ENCODE measurements at places on chromosomes 7 and 10.

DNA sequence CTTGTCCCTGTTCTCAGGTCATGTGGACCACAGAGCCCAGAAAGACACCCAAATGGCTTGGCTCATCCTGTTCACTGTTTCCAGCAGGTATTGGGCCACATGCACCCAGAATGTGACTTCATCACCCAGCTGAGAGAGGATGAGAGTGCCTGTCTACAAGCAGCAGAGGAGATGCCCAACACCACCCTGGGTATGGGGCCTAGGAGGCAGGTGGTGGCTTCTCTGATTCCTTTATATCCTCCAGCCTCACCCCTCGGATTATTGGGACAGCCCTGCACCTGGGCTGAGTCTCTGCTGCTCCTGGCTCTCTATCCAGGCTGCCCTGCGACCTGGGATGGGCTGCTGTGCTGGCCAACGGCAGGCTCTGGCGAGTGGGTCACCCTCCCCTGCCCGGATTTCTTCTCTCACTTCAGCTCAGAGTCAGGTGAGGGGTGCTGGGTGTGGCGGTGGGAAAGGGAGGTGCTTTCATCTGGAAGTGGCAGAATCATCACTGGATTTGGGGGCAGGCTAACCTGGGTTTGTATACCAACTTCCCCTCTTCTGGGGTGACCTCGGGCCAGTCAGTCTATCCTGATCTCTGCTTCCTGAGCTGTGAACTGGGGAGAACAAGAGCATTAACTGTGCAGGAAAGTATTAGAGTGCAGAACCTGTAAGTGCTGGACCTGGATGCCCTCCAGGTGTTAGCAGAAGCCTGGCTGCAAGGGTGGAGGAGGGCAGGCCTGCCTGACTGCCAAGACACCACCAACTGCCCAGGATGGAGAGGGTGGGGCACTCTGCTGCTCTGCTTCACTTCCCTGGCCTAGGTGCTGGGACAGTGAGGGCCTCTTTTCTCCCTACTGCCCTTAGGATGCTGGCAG, 5.2 kb downstream of the GHRHR start:
- no peak for DNase-seq

DNA sequence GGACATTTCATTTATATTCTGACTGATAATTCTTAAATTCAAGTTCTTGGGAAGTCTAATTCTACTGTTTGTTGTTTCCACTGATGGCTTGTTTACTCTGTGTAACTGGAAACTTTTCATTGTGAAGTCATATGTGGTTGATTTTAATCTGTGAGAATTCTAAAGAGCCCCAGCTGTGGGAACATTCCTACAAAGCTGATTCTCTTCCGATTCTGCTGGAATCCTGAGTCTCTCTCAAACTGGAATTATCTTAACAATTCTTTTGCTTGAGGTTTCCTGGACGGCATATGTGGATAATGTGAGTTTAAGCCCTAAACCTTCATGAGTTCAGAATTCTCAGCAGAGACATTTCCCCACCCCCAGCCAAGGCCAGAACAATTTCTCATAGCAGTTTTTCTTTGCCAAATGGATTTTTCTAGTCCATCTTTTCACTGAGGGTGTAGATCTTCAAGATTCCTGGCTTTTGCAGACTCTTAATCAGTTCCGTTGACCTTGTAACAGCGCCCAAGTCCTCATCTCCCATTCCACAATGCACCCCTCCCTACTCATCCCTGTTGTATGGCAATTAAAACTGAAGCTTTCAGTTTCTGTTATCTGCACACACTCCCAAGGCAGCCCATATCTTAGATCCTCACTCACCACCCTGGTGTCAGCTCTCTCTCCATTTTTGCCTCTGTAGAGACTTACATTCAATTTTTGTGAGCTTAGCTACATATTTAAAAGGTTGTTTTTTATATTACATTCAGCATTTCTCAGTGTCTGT, 37.6 kb downstream of the GRM8 start:
- DNase-seq, result no peak

DNA sequence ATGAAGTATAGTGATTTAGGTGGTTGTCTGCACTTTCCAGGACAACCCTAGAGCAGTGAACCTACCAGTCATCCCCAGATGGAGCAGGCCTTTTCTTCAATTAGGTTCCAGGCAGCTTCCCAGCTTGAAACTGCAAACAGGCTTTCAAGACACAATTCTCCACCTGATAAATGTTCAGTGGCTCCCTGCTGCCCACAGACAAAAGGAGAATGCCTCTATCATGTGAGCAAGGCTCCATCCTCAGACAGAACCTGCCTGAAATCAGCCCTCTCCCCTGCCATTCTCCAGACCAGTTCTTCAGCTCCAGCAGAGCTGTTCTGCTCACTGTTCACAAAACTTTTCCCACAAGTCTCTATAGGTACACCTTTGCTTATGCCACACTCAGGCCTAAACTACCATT, 22.1 kb downstream of the RELN start:
- no peak for DNase-seq

GRCh38 chr10:32047881-32048280, 8.3 kb downstream of the KIF5B start:
- DNase-seq, result no peak

DNA sequence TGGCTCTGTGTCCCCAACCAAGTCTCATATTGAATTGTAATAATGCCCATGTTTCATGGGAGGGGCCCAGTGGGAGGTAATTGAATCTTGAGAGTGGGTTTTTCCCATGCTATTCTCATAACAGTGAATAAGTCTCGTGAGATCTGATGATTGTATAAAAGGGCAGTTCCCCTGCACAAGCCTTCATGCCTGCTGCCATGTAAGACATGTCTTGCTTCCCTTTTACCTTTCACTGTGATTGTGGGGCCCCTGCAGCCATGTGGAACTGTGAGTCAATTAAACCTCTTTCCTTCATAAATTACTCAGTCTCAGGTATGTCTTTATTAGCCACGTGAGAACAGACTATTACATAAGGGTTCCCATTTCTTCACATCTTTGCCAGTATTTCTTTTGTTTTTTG, 97.1 kb upstream of the CPXM2 start:
- DNase-seq, result no peak

DNA sequence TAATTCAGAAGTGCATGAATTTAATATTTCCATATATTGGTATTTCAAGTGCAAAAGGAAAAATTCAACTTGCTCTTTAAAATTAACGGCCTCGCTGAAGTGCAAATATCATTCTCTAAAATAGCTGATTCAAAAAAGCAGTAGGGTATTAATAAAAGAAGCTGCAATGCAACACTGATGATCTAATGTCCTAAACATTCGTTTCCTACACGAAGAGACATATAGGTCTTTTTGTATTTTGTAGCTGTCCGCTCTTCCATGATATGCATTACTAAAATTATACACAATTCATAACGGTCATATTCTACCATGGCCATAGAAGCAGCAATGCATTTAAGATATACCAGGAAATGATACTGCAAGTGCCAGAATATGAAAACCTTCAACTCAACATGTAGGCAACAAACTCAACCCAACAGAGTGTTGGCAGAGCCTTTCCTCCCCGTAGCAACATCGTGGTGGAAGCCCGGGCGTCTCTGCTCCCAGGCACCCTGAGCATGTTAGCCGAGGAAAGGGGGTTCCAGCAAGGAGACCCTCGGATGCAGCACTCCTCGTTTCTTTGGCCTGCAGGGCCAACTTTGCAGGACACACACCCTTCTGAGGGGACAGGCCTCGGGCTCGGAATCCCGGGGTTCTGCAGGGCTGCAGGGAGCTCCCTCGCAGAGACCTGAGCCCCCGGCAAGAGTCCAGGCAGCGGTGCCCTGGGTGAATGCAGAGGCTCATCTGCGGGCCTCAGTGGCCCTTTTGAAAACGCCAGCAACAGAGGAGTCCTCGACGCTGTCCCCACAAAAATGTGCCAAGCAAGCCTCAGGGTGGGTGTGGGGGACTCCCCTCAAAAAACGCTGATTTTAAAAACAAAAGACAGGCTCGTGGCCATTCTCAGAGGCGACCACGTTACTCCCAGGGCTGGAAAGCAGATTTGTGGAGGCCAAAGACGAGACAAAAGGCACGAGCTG, 1.6 kb downstream of the FAM171A1 start:
- peak; percentile 84 for DNase-seq

Measured in retina (tissue), 1 donor.